ENCODE measurements at places on chromosomes 2 and 18.

GRCh38 chr2:113926314-113926713, 36.4 kb downstream of the ACTR3 start:
- no peak for DNase-seq

- DNase-seq = no peak
Measured at GRCh38 chr2:54261537-54261936, 5.5 kb upstream of the TSPYL6 start.

GRCh38 chr2:47221039-47221438, 65.9 kb upstream of the STPG4 start:
- DNase-seq = no peak

DNA sequence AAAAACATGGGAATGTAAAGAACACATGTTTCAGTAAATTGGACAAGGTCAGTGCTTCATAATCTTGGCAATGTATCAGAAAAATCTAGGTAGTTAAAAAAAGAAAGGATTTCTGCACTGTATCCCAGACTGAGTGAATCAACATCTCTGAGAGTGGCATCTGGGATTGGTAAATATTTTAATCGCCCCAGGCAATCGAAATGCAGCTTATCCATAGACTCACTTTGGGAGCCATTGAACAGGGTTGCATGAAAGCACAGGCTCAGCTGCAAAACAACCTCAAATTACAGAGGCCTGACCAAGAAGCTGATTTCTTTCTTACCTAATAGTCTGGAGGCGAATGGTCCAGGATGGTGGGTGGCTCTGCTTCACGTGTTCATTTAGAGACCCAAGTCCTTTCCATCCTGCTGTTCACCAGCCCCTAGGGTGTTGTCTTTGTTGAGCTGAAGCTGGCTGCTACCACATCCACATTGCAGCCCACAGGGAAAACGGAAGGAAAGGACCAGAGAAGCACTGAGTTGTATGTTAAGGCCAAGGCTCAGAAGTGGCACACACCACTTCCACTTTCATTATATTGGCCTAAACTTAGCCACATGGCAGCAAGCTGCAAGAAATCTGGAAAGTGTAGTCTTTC, 59.0 kb downstream of the MOGAT1 start:
- no peak for DNase-seq

GRCh38 chr2:203786549-203787351, 80.3 kb downstream of the CD28 start:
- DNase-seq = no peak

DNA sequence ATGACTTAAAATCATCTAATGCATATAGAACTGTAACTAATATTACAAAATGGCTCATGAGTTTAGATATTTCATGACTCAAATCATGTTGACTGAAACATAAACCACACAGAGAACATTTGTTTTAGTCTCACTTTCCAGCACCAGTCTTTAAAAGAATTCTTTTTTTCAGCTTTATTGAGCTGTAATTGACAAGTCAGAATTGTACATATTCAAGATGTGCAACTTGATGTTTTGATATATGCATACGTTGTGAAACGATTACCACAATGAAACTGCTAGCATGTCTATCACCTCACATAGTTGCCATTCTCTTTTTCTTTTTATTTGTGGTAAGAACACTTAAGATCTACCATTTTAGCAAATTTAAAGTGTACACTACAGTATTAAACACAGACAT, 25.0 kb upstream of the TMEM178A start:
- no peak for DNase-seq

- DNase-seq = no peak
Measured at GRCh38 chr18:48962994-48963561, 12.3 kb upstream of the SMAD7 start.

DNA sequence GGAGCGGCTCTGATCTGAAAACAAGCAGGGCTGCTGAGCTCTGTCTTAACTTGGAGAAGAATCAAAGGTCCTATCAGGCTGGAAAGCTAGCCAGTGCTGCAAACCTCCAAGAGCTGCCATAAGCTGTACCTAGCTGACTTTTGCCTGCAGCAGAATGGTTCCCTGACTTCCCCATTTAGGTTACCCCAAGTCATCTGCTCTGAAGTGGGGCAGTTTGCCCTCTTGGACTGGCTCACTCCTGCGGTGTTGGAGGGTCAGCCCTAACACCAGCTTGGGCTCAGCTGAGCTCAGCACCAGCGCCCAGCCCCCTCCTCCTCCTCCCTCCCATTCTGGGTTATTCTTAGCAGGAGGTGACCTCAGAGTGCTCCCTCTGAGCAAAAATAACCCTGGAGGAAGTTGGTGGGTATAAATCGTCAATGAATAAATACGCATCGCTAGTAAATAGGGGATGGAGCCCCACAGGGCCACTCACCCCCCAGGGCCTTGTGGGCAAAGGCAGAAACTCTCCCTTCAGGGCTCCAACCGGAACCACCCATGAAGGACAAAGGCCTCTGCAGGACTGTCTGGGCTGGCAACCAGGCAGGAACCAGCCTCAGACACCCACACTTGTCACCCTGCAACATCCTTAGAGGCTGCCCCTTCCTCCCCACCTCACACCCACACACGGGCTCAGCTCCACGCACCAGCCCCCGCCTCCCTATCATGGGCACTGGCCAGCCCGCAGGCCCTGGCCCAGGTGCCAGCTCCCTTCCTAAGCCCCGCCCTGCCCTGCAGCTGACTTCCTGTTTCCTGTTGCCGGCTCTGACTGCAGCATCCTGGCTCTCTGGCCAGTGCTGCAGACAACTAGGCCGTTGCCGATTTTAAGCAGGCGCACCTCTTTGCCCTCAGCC, 46.9 kb downstream of the DNMT3A start:
- peak; percentile 71 for DNase-seq

DNA sequence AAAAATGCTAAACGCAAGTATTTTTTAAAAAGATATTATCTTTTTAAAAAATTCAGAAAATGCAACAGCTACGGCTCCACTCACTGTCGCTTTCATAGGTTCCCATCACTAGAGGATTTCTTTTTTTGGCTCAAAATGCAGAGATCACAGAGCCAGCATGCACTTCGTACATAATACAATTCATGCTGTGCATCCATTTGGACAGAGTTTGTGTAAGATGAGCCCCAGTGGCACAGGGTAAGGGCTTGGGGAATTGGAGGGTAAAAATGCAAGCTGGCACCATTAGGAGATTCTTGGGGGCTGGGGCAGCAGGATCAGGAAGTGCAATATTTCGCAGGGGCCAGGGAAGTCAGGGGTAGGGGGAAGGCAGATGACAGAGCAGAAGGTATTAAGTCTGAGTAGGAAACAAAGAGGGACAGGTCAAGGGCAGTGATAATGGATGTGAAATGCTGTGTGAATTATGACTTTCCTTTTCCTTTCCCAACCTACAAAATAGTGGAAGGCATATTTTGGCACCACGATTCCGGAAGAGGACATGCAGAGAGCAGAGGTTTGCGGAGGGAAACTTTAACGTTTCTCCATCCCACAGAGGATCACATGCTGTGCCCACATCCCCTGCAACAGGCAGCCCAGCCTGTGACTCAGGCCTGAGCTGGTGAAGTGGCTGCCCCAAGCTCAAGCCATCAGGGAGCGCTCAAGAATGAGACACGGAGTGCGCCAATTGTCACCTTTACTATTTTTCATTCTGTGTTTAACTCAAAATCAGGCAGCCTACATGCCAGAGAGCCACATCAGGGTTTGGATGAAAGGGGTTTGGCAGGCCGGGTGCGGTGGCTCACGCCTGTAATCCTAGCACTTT, 4.7 kb downstream of the CAPG start:
- no peak for DNase-seq

GRCh38 chr2:40310303-40310702, 141.6 kb downstream of the SLC8A1 start:
- no peak for DNase-seq

DNA sequence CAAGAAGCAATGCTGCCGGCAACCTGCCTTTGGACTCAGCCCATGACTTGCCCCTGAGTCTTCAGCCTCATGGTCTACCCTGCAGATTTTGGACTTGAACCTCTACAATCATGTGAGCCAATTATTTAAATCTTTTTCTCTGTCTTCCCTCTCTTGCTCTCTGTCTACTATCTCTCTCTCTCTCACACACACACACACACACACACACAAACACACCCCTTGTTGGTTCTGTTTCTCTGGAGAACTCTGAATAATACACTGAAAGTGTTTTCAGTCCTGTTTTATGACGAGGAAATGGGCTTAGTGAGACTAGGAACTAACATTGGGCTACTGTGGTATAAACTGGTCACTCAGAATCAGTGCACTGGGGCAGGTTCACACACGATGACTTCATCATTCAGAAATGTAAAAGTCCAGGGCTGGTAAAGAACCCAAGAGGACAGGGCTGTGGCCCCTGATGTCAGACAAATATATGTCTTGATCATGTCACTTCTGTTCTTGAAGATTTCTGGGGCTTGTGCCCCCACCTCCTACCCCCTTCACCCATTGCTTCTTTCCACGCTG, 266.1 kb upstream of the SIX2 start:
- DNase-seq = no peak

DNA sequence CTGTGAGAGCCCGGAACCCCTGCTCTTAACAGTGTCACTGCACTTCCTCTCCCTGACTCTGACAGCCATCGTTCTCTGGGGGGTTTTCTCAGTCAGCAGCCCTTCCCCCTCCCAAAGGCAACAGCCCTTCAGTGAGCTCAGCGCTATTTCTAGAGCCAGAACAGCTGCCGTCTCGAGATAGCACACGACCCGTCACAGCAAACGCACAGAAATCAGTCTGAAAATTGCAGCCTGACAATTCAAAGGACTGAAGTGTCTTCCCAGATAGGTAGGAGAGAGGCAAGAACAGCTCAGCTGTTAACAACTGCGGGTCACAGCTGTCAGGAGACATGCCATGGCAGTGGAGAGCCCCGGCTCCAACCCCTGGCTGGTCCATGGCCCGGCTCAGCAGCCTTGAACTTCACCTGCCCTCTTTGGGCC, 45.4 kb downstream of the ST8SIA5 start:
- no peak for DNase-seq

- DNase-seq = no peak
Measured at GRCh38 chr18:58726671-58727070, 55.4 kb downstream of the MALT1 start.

DNA sequence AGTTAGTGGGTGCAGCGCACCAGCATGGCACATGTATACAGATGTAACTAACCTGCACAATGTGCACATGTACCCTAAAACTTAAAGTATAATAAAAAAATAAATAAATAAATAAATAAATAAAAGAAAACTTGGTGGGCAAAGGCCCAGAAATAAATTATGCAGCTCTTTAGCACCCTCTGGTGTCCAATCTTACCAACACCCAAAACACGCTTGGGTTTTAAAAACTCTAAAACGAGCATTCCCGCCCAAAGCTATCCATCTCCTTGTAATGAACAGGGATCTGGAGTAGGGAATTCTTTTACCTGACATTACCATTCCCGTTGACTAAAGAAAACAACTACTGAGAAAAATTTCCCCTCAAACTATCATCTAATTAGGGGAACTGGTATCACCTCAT, 2005.9 kb upstream of the CELF4 start:
- DNase-seq = no peak

- DNase-seq = no peak
Measured at GRCh38 chr2:8927510-8928455, 75.7 kb downstream of the MBOAT2 start.

GRCh38 chr2:149587950-149588487, 444 bp upstream of the MMADHC start:
- DNase-seq = no peak

- no peak for DNase-seq
Measured at GRCh38 chr2:144501118-144501517, 18.8 kb downstream of the ZEB2 start.

GRCh38 chr2:23536326-23536725, 151.3 kb downstream of the KLHL29 start:
- no peak for DNase-seq

DNA sequence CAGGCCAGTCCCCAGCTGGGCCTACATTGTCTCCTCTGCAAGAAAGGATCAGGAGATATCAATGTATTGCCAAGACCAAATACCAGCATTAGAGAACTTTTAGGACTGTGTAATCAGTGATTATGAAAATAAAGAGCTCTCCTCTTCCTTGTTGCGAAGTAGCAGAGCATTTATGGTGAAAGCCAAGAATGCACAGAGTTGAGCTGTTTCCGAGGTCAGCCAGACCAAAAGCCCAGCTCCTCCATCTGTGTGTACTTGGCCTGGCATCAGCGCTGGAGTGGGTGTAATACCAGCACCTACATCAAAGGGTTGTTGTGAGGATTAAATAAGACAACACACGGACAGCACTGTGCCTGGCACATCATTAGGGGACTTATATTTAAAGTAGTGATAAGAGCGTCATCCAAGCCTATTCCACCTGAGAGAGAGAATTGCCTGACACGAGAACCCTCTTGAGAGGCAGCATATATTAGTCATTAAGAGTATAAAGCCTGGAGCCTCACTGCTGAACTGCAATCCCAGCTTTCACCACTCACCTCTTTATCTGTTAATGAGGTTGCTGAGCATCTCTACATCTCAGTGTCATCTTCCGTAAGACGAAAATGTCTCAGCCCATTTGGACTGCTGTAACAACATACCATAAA, 7.4 kb upstream of the SLC16A14 start:
- no peak for DNase-seq

DNA sequence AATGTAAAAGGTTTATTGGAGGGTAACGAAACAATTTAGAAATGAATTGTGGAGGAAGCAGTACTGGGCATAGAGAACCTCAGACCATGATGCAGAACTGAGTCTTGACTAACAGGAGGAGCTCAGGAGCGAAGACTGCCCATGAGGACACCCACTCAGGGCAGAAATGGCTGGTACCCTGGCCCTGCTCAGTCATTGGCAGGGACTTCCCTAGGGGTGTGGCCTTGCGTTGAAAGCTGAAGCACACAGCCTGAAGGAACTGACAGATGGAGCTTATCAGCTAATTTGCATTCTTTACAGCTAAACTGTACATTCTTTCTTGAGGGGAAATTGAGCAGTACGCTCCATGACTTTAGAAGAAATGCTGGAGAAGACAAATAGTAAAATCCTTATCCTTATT, 57.1 kb downstream of the PDK1 start:
- DNase-seq = no peak

GRCh38 chr2:237161189-237161588, 75.5 kb downstream of the COPS8 start:
- no peak for DNase-seq

DNA sequence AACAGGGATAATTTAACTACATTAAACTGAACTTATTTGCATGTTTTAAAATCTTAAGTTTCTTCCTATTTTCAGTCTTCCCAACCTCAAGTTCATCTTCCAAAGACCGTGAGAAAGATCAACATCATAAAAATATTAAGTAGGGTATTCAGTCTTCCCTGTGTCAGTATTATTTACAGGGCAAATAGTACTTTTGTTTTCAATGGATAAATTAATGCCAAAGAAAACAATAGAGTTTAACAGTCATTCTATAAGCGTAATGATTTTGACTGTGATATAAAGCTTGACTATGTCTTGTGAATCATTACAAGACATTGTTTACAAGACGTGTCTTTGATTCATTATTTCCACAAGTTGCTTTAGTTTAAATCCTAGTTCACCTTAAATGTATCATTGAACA, 48.0 kb upstream of the NRXN1 start:
- DNase-seq = no peak

GRCh38 chr18:50866765-50867164, 12.2 kb upstream of the ME2 start:
- DNase-seq = no peak

- DNase-seq = no peak
Measured at GRCh38 chr18:73784853-73785252, 362.8 kb downstream of the FBXO15 start.

- DNase-seq = no peak
Measured at GRCh38 chr18:2526329-2526728, 45.0 kb downstream of the METTL4 start.

All from NK-92 treated with Interleukin-12 subunit alpha and Interleukin-12 subunit beta, amount 100 ng/mL, for 24 hours (cell line).